ENCODE measurements at places on chromosomes 11 and 22.

DNA sequence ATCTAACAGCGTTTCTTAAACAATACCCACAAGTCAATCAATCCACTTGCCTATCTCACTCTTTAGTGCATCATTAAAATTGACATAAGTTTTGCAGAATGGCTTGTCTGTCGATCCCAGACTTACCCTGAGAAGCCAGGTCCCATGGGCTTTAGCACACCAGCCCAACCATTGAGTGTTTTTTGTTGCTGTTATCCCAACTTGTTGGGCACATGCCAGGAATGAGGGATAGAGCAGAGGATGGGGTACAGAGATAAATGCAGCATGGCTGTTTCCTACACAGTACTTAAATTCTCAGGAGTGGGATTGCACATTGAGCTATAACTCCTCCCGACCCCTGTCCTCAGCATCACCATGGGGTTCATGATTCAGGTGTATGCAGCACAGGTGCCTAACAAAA, 64.2 kb upstream of the RASSF10 start:
- no peak for DNase-seq

DNA sequence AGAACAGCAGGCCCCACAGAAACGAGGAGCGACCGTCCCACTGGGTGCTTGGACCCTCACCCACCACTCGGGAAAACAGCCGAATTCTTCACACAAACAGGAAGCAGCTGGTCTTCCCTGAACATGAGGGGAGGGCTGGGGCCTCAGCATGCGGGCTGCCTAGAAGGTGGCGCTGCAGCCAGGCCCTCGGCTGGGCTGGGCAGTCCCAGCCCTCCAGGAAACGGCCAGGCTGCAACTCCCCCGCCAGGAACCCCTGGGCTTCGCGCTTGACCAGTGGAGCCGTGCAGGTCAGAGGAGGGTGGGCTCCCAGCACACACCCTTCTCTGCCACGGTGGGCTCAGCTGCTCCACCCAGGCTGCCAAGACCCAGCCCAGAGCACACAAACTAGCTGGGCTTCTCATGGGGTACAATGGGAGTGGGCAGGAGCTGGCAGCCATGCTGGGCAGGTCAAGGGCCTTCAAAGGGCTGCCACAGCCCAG, 29.6 kb downstream of the IGF2 start:
- no peak for DNase-seq

DNA sequence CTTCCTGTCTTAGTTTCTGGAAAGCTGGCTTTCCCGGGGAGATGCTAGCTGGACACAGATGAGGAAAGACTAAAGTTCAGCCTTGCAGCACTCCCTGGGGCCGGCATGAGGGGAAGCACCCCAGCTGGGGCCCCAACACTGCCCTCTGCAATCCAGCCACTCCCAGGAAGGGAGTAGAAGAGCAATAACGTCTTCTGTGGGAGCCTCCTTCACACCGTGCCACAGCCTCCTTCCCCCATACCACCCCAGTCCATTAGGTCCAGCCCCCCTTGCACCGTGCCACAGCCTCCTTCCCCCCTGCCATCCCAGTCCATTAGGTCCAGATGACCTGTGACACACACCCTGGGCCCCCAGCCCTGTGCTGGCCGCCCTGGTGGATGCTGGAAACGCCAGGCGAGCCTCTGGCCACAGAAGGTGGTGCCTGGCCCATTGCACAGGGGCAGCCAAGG, 44.1 kb upstream of the PRDM11 start:
- no peak for DNase-seq

- DNase-seq: no peak
These were observed 36.4 kb downstream of the PACSIN2 start for GRCh38 chr22:42978453-42979103.

- no peak for DNase-seq
These were observed 116.7 kb upstream of the SERPIND1 start for GRCh38 chr22:20656902-20657836.

DNA sequence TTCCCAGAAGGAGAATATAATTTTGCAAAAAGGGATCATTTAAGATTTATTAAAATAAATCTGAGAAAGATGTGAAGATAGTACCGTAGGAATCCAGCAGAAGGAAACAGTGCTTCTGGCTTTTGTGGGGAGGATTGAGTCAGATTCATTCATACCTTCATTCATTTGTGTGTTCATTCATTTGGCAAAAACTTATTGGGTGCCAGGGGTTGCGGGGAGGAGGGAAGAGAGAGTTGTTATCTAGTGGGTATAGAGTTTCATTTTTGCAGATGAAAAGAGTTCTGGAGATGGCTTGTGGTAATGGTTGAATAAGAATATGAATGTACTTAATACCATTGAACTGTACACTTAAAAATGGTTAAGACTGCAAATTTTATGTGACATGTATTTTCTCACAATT, 31.1 kb downstream of the BMAL1 start:
- no peak for DNase-seq

- DNase-seq: no peak
These were observed 167.0 kb upstream of the NECTIN1 start for GRCh38 chr11:119895981-119896380.

DNA sequence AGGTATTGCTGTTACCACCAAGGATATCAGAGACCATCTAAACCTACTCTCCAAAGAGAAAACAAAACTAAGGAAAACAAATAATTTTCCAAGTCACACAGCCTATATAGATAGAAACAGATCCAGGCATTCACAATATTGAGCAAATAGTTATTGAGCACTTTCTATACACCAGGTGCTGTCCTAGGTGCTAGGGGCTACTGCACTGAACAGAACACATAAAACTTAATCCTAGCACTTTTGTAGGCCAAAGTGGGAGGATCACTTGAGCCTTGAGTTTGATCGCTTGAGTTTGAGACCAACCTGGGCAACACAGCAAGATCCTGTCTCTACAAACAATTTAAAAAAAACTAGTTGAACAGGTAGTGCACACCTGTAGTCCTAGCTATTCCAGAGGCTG, 44.6 kb downstream of the SERGEF start:
- no peak for DNase-seq

- peak; percentile 50 for DNase-seq
These were observed 624 bp downstream of the CBL start for GRCh38 chr11:119206511-119207414.

DNA sequence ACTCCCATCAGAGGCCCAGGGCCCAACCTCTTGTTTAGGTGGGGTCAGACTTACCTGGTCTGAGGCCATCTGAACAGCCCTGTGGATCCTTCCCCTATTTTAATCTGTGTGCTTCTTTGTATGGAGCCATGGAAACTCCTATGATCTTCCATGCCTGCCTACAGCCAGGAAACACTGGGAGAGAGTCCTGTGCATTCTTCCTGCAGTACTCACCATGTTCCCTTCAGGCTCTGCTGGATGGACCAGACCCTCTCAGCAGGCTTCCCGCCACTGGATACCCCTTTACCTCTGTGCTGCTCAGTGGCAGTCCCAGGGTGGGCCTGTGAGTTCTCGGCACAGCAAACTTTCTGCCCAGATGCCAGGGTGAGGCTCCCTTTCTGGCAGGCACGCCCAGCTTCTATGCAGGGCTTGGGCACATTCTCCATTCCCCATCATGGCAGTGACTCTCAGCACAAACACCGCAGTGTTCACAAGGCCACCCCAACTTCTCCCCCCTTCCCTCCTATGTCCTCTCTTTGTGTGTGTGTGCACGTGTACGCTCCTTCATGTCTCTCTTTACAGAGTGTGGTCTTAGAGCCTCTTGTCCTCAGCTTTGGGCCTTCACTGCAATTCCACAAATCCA, 34.8 kb downstream of the NEU3 start:
- DNase-seq: no peak

GRCh38 chr11:66326261-66327111, 9.6 kb upstream of the CD248 start:
- no peak for DNase-seq

GRCh38 chr11:65315866-65316226, 1.2 kb downstream of the CDC42EP2 start:
- DNase-seq: no peak

DNA sequence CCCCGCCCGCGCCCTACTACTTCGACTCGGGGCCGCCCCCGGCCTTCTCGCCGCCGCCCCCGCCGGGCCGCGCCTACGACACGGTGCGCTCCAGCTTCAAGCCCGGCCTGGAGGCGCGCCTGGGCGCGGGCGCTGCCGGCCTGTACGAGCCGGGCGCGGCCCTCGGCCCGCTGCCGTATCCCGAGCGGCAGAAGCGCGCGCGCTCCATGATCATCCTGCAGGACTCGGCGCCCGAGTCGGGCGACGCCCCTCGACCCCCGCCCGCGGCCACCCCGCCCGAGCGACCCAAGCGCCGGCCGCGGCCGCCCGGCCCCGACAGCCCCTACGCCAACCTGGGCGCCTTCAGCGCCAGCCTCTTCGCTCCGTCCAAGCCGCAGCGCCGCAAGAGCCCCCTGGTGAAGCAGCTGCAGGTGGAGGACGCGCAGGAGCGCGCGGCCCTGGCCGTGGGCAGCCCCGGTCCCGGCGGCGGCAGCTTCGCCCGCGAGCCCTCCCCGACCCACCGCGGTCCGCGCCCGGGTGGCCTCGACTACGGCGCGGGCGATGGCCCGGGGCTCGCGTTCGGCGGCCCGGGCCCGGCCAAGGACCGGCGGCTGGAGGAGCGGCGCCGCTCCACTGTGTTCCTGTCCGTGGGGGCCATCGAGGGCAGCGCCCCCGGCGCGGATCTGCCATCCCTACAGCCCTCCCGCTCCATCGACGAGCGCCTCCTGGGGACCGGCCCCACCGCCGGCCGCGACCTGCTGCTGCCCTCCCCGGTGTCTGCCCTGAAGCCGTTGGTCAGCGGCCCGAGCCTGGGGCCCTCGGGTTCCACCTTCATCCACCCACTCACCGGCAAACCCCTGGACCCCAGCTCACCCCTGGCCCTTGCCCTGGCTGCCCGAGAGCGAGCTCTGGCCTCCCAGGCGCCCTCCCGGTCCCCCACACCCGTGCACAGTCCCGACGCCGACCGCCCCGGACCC, 17.4 kb upstream of the ACR start:
- no peak for DNase-seq

- DNase-seq: peak; percentile 5
These were observed 41.3 kb downstream of the NARS2 start for GRCh38 chr11:78533399-78533798.

Measured in CD14-positive monocyte (primary cell).